IMR-90 (cell line): ENCODE measurements at places on chromosomes 7 and 10. TPM values are rescaled to one million over a fixed set of nuclear protein-coding genes. Genes with fewer than 3 reads are reported as not detected.

DNA sequence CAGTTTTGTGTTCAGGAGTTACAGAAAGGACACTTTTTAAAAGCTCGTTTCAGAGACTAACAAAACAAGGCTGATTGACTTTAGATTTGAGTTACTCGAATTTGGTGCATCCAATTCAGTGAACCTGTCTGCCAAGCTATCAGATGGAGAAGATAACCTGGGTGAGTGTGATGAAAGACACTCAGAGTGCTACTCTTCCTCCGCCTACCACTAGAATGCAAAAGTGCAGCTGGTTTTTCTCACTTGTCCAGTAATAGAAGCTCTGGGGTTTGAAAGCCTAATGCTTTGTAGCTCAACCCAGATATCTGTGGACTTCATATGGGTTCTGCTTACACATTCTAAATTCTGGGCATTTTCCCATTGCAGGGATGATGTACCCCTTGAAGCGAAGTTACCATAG, 82.8 kb upstream of the NPY start:
- no peak overlapping the region for H3K27ac ChIP-seq
- H3K36me3 ChIP-seq: no peaks in the 10 kb centered on the region
- no peaks in the 10 kb centered on the region for H3K4me1 ChIP-seq
- no peak for DNase-seq

PCGF5 gene
- 18.1 and 31.9 TPM in 2 replicates for total RNA-seq

DNA sequence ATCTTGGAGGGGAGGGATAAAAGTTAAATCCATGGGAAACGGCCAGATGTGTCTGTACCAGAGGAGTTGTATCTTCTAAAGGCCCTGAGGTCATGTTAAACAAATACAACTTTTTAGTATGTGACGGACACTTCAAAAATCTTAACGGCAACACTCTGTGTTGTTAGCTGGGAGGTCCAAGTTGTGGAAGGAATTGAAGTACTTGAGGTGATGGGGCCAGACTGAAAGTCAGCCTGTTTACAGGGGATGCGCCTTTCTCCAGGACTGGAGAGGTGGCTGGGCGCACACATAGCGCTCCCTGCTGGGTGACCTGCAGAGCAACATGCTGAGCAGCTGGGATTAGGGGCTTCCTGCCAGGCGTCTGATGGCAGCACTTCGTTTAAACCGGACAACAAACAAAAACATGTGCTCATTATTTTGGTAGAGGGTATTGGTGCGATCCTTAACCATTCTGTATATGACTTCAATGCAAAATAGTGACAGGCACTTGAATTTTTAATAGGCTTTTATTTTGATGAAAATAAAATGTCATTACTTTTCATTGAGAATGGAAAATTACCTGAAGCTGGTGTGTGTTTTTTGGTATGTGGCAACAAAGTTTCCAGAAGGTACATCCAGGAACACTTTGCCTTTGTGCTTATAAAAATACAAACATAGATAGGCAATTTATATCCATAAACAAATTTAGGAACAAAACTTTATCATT, 198.2 kb downstream of the MLLT10 start:
- H3K27ac ChIP-seq: no peak overlapping the region
- H3K4me1 ChIP-seq: peaks cover 4% of the 10 kb centered on the region
- peak; percentile 82 for DNase-seq
- peaks cover 17% of the 10 kb centered on the region for H3K36me3 ChIP-seq
- H3K4me3 ChIP-seq: no peak overlapping the region
- H3K27me3 ChIP-seq: no peaks in the 10 kb centered on the region

DNA sequence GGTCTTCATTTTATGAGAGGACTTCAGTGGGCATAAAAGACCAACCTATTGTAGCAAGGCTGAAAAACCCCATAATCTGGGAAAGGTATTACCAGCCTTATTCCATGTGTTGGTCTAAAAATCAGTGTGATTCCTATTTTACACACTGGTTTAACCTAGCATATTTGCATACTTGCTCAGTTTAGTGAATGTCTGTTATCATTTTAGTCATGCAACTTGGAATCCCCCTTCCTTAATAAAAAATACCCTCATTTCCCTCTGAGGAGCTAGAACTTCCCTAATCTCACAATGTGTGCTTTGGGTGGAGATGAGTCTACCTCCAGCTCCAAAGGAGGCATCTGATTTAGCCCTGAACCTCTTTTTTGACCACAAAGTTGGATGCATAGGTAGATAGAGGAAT, 312.8 kb upstream of the SORCS1 start:
- no peak for DNase-seq
- no peaks in the 10 kb centered on the region for H3K27me3 ChIP-seq
- no peaks in the 10 kb centered on the region for H3K36me3 ChIP-seq

WNT8B gene
- not detected in 2 replicates for total RNA-seq

- no peaks in the 10 kb centered on the region for H3K4me1 ChIP-seq
- H3K27me3 ChIP-seq: no peaks in the 10 kb centered on the region
- H3K4me3 ChIP-seq: no peak overlapping the region
- no peaks in the 10 kb centered on the region for H3K36me3 ChIP-seq
Observed at GRCh38 chr10:70064486-70064885, 11.8 kb downstream of the MACROH2A2 start.

GRCh38 chr7:8931906-8932646, 498.7 kb downstream of the NXPH1 start:
- no peaks in the 10 kb centered on the region for H3K27me3 ChIP-seq
- H3K36me3 ChIP-seq: no peaks in the 10 kb centered on the region
- no peak overlapping the region for H3K27ac ChIP-seq
- no peak for DNase-seq
- no peaks in the 10 kb centered on the region for H3K4me1 ChIP-seq

DNA sequence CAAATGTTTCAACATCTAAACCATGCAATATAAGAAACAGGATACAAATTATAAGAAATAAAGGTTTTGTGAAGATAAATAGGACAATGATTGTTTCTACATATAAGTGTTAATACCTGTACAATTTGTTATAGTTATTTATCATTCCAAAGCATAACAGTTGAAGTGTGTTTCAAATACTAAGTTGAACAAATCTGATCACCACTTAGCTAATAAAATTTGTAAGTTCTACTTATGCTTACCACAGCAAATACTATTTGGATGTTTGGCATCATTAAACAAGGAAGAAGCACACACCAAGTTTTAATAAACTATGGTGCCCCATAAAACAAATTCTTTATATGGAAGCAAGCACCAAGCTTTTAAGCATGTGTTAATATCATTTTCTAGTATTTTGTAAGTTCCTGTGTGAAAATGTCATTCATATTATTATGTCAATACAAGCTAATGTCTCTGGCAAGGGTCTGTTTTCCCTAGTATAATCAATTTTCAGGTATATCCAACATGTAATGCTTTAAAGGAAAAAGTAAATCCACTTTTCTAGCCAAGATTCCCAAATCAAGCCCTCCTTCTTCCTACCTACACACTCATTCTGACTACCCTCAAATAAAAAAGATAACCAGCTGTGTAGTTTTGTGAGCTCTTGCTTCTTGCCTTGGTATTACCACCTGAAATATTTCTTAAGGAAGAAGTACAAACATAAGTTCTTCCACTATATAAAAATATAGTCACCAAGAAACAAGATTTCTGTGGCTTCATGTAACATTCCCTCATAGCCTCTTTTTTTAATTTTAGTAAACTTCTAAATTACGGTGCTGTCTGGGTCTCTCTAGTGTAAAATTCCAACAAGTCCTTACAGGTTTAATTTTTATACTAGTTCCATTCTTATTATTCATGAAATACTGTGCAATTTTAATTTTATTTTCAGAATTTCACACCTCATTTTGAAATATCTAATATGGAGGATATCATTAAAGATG, 9.2 kb downstream of the SKAP2 start:
- H3K36me3 ChIP-seq: no peaks in the 10 kb centered on the region
- H3K27me3 ChIP-seq: no peaks in the 10 kb centered on the region
- H3K27ac ChIP-seq: no peak overlapping the region
- H3K4me1 ChIP-seq: no peaks in the 10 kb centered on the region; the same call in 1 of the 2 replicates
- no peak overlapping the region for H3K4me3 ChIP-seq
- no peak for DNase-seq

DNA sequence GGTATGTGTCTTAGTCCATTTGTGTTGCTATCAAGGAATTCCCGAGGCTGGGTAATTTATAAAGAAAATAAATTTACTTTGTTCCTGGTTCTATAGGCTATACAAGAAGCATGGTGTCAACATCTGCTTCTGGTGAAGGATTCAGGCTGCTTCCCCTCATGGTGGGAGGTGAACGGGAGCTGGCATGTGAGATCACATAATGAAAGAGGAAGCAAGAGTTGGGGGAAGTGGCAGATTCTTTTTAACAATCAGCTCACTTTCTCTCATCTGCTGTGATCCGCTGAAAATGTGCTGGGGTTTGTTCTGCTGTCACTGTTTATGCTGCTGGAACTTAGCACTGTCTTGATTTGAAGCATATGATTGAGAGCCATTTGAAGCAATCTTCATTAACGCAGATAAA, 730.0 kb upstream of the SORCS1 start:
- no peaks in the 10 kb centered on the region for H3K27me3 ChIP-seq
- H3K36me3 ChIP-seq: no peaks in the 10 kb centered on the region
- no peaks in the 10 kb centered on the region for H3K4me1 ChIP-seq
- DNase-seq: no peak

DNA sequence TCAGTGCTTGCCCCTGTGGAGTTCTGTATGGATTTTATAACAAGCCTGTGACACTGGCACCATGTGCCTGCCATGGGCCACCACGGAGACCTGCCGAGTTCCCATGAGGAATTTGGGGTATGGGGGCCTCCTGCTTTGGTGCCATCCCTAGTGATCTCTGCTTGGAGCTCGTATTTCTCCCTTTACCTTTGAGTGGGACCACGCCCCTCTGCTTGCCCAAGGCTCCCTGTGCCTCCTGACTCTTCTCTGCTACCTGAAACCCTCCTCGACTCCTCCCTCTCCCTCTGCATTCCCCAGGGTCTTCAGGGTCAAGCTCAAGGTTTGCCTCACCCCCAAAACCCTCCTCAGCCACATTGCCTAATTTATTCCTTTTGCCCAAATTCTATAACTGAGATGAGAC, 225.0 kb downstream of the BUB3 start:
- H3K36me3 ChIP-seq: no peaks in the 10 kb centered on the region
- H3K4me3 ChIP-seq: no peak overlapping the region
- DNase-seq: no peak
- H3K27ac ChIP-seq: no peak overlapping the region
- no peaks in the 10 kb centered on the region for H3K4me1 ChIP-seq

ATOH7 gene
- total RNA-seq: not detected in 2 replicates

DNA sequence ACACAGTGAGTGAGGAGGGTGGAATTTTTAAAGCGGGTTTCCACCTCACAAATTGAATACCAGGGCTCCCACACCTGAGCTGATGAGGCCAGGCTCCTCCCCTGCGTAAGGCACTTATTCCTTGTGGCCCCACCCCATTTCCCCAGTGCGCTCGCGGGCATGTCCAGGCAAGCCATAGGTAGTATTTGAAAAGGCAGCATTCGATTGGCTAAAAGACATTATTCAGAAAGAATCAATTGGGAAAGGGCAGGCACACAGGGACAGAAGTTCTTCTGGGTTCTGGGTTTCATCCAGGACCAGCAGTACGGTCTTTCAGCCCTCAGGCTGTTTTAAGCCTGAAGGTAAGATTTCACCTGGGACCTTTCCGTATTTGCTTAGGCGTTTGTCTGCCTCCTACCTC, 222.3 kb downstream of the BBS9 start:
- no peaks in the 10 kb centered on the region for H3K4me1 ChIP-seq
- H3K4me3 ChIP-seq: no peak overlapping the region
- H3K36me3 ChIP-seq: no peaks in the 10 kb centered on the region
- DNase-seq: no peak
- H3K27ac ChIP-seq: no peak overlapping the region
- H3K27me3 ChIP-seq: no peaks in the 10 kb centered on the region

GRCh38 chr7:103912891-103913605, 76.4 kb downstream of the RELN start:
- no peaks in the 10 kb centered on the region for H3K27me3 ChIP-seq
- H3K36me3 ChIP-seq: no peaks in the 10 kb centered on the region
- H3K4me3 ChIP-seq: no peak overlapping the region
- DNase-seq: peak; percentile 62
- H3K4me1 ChIP-seq: peaks cover 3% of the 10 kb centered on the region; the same call in 1 of the 2 replicates

CCDC172 gene
- not detected in 2 replicates for total RNA-seq
